Colonic mucosa (tissue), 4 donors: ENCODE measurements at places on chromosomes 2 and 18. TPM values are rescaled to one million over a fixed set of nuclear protein-coding genes. Genes with fewer than 3 reads are reported as not detected.

The FHOD3 gene
- total RNA-seq: 4.1 TPM

DNA sequence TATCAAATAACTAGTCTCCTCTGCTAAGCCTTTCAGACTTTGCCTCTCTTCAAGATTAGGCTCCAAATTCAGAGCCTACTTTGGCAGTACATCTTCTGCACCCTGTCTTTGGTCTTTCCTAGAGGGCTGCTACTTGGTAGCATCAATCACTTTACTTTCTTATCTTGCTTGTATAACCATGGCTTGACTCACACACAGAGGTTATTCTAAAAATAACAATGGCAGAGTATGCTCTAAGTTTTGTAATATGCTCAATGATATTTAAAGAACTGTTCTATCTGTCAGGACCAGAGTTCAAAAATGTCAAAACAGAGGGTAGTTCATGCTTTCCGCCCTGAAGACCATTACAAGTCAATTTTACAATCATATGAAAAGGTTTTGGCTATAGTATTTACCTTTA, 27.7 kb downstream of the THOC1 start:
- no peak for DNase-seq

GRCh38 chr2:222433332-222434173, 9.2 kb downstream of the SGPP2 start:
- no peak for DNase-seq

GRCh38 chr2:46181789-46182530, 115.2 kb upstream of the EPAS1 start:
- DNase-seq: no peak
